ENCODE measurements at places on chromosomes 4 and X.

GRCh38 chrX:40008791-40009461 is 88.8 kb downstream of the BCOR start:
- DNase-seq: peak; percentile 93

- DNase-seq: no peak
Measured at GRCh38 chrX:68832101-68832416, 3.2 kb downstream of the EFNB1 start.

GRCh38 chr4:56860781-56861180 is 39.3 kb upstream of the SPINK2 start:
- DNase-seq: no peak

DNA sequence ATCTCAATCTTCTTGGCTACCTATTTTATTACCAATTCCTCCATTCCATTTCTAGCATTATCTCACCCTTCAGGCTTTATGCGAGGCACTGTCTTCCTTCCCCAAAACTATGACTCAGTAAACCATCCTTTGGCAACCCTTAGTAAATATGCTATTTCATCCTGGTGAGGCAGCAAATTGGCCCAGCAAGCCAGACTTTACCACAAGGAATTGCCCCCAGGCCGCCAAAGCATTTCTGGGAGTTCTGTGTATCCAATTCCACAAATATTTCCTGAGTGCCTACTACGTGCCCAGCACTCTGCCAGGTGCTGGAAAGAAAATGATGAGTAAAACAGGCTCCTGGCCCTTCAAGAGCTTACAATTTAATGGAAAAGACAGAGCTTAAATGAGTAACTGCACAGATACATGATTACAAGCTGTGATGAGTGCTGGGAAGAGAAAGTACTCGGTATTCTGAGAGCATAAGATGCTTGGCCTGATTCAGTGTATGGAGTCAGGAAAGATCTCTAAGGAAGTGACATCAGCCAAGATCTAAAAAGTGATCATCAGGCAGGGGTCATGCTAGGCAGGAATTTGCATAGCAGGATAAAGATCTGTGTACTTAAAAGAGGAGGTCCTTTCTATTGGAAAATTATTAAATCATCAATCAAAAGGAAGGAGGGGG is 193.8 kb downstream of the ADAMTS3 start:
- no peak for DNase-seq

- no peak for DNase-seq
Measured at GRCh38 chr4:174753021-174753420, 76.0 kb downstream of the GLRA3 start.

GRCh38 chrX:38610849-38611248 is 49.5 kb downstream of the TSPAN7 start:
- DNase-seq: no peak

DNA sequence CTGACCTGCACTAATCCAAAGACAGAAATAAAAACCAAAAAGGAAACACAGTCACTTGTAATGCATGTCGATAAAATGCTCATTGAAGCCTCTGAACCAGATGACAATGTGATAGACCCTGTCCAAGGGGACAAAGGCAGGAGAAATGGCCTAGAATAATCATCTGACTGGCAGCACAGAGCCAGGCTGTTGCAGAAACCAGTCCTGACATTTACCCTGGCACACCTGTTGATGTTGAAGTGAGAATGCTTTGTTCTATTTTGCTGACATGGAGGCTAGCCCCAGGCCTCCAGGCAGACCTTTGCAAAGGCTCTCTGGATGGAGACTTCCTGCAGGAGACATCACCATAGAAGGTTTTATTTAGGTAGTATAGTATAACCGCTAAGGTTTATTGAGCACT is 41.0 kb downstream of the TFDP3 start:
- DNase-seq: no peak

GRCh38 chr4:13403833-13404232 is 80.3 kb downstream of the RAB28 start:
- no peak for DNase-seq

DNA sequence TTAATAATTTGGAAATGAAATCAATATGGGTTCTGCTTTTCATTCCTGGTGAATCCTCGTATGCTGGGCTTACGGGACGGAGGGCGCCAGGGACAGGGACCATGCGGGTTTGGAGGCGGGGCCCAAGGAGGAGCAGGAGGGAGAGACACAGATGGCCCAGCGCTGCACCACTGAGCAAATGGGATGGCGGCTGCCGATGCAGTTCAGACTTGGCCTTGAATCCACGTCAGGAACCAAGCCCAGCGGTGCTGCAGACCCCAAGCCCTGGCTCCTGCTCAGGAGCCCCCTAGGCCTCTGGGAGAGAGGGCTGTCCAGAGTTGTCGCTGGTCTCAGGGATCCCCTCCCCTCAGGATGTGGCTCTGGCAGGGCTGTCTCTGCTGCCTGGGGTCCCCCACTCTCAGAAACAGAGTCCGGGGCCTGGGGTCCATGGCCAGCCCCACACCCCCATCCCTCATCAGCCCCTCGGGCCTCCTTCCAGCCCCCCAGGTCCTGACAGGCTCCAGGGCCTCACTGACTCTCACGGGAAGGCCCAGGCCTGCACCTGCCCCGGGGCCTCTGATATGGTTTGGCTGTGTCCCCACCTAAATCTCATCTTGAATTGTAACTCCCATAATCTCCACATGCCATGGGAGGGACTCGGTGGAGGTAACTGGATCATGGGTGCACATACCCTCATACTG is 75.2 kb downstream of the FAM53A start:
- DNase-seq: peak; percentile 73

- peak; percentile 84 for DNase-seq
Measured at GRCh38 chrX:155819966-155820491, 61.1 kb upstream of the VAMP7 start.

DNA sequence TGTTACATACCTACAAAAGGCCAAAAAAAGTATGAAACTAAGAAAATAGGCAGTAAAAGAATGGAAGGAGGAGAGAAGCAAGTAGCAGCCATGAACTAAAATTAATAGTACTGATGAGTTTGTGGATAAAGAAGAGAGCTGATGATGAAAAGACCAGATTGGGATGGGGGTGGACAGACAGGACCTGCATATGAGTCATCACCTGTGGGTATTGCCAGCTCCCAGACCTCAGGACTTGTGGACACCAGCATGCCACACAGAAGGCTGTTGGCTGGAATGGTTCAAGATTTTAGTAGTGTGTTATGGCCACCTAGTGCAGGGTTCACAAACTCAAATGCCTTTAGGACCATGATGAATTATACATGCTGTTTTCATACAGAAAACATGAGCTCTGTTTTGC is 58.9 kb downstream of the ARX start:
- no peak for DNase-seq

- no peak for DNase-seq
Measured at GRCh38 chr4:84070289-84070688, 428.8 kb downstream of the NKX6-1 start.

DNA sequence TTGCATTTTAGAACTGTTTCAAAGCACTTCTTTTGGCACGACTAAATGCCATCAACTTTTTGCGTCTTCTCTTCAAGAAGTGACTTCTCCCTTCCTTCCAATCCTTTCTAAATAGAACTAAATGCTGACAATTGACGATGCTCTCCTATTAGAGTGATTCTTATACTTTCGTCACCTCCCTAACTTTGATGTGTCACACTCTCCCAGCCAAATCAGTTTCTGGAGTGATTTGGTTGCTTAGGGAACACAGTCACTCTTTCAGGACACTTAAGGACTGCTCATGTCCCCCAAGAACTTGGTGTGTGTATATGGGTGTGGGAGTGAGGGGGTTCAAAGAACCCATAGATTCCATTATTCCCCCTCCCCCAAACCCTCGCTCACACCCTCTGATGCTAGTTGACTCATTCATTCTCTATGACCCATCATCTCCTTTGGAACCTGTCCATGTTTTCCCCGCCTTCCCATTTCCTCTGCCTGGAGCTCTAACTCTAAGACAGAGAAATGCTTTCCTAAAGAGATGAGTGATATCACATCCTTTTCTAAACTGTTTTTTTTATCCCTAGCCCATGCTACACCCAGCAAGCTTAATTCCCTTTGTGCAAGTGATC is 26.8 kb upstream of the AREG start:
- no peak for DNase-seq

GRCh38 chrX:109155161-109155560 is 326.7 kb downstream of the GUCY2F start:
- DNase-seq: no peak

GRCh38 chrX:43860646-43861370 is 21.4 kb downstream of the MAOB start:
- DNase-seq: no peak

DNA sequence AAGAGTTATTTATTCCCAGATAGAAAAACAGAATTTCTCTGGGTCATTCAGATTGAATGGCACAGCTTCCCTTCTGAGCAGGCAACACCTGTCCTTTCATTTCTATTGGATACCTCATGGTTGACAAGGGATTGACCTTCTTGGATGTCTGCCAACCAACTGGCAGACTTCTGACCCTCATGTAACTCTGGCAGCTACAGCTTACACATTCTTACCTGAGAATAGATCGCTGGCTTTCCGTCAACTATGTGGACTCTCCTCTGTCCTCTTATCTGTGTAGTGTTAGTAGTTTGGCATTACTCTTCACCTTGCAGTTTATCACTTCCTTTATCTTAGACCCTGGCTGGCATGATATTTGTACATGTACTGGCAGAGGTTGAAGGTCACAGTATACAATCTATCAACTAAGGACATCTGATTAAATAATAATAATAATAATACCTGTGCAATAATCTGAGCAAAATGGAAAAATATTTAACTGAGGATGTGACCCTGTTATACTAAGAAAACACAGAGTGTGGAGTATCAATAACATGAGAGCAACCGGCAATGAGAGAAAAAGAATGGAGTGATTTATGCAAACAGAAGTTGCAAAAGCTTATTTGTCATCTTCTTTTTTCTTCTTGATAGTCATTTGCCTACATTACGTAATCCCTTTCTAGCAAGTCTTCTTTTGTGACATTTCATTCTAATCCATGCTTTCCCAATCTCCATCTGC is 1118.2 kb downstream of the ARAP2 start:
- DNase-seq: no peak

GRCh38 chrX:97374266-97374665 is 490.6 kb downstream of the RPA4 start:
- DNase-seq: no peak

- DNase-seq: no peak
Measured at GRCh38 chrX:48532161-48532560, 7.4 kb upstream of the TBC1D25 start.

DNA sequence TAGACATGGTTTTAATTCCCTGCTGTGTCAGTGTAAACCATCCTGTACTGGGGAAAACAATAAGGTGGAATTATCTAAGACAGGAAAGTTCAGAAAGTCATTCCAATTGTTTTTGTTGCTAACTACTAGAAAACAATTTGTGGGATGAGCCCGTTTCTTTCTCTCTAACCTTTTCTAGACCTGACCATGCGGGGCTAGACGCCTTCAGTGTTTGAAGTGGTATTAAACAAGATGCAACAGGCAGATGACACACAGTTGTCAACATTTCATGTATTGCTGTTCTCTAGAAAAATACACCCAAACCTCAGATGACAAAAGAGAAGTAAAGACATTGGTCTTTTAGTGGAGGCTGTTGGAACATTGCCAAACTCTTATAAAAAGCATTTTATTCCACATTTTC is 105.7 kb downstream of the FRAS1 start:
- no peak for DNase-seq

DNA sequence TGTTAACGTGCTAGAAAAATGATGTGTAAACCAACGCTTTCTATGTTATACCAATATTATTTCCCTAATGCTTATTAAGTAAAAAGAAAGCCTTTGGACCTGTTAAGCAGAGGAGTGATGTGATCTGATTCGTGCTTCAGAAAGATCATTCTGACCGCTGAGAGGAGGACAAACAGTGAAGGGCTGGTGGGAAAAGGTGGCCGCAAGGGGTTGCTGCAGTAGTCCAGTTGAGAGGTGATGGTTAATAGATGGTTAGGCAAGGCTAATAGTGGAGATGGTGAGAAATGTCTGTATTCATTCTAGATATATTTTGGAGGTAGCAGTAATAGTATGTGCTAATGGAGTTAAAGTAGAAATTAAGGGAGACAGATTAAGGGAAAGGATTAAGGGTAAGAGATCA is 12.9 kb upstream of the VGLL1 start:
- no peak for DNase-seq

DNA sequence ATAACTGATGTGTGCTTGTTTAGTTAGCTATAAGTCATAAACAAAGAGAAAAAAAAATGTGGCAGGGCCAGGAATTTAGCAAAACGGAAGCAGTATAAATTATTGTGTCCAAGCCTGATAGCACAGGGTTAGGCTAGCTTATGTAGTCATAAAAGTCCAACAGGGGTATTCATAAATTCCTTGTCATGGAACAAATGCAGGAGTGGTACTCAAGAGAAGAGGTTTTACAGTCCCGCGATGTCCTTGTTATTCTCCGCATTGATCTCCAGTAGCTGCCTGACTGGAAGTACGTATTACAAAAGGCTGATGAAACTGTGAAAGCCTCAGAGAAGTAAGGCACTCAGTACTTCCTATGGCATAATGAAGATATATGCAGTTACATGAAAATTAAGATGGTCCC is 336.9 kb upstream of the TRAM1L1 start:
- no peak for DNase-seq

- DNase-seq: no peak
Measured at GRCh38 chr4:83197555-83198235, 83.2 kb upstream of the PLAC8 start.

- DNase-seq: no peak
Measured at GRCh38 chr4:169988252-169988651, 37.9 kb downstream of the MFAP3L start.

- no peak for DNase-seq
Measured at GRCh38 chr4:150944660-150945059, 70.4 kb downstream of the LRBA start.

- DNase-seq: no peak
Measured at GRCh38 chr4:158682066-158682465, 10.0 kb downstream of the ETFDH start.

DNA sequence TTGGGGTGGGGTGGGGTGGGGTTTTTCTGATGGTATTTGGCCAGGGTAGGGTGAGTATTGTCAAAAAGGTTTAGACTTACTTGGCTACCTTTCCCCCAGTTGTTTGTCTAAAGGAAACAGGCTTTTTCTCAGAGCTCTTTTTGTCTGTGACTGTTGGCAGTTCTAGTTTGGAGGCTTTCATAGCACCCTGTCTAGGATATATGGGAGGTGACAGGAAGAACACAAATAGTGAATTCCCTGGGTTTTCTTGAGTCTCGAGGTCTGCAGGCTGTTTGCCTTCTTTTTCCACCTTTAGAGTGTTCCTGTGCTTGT is 13.5 kb downstream of the RPS6KA3 start:
- no peak for DNase-seq

GRCh38 chr4:138961129-138961528 is 54.5 kb upstream of the NOCT start:
- no peak for DNase-seq

GRCh38 chr4:110801591-110801990 is 178.7 kb upstream of the PITX2 start:
- DNase-seq: no peak

- DNase-seq: no peak
Measured at GRCh38 chr4:81516241-81516640, 44.5 kb upstream of the RASGEF1B start.

- DNase-seq: no peak
Measured at GRCh38 chr4:1049591-1049905, 38.1 kb downstream of the FGFRL1 start.

- DNase-seq: peak; percentile 71
Measured at GRCh38 chr4:55635741-55636655, at the start of gene NMU. Gene NMU, minus strand, starts transcription at chr4:55636298. Its CDS starts 106 bp downstream, at chr4:55636192.

GRCh38 chrX:101550751-101551379 is 518 bp downstream of the ARMCX1 start:
- DNase-seq: no peak

All from WERI-Rb-1 (cell line).